Stimulated activated CD8-positive, alpha-beta memory T cell treated with anti-CD3 and anti-CD28 coated beads, Interleukin-4, amount 100 ng/mL, for 1 hour (primary cell): ENCODE measurements at places on chromosomes 7 and 10.

- no peak for DNase-seq
Observed at GRCh38 chr10:82409671-82410070, 534.7 kb downstream of the NRG3 start.

GRCh38 chr7:28418966-28419365 is 6.6 kb downstream of the CREB5 start:
- DNase-seq = no peak

DNA sequence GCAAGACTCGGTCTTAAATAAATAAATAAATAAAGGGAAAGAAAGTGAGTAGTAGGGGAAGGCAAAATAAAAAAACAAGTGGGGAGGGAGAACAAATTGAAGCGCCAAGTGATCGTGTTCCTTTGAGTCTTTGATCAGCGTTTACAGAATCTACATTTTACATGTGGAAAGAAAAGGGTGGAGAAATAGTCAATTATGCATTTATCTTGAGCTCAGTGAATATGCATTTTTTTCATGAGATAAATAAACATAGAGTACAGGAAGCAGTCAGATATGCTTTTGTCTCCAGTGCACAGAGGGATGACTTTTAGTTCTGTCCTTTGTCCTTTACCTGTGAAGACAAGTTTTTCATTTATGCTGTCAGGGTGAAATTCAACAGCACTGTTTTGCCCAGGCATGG is 6.1 kb upstream of the GUSB start:
- no peak for DNase-seq

DNA sequence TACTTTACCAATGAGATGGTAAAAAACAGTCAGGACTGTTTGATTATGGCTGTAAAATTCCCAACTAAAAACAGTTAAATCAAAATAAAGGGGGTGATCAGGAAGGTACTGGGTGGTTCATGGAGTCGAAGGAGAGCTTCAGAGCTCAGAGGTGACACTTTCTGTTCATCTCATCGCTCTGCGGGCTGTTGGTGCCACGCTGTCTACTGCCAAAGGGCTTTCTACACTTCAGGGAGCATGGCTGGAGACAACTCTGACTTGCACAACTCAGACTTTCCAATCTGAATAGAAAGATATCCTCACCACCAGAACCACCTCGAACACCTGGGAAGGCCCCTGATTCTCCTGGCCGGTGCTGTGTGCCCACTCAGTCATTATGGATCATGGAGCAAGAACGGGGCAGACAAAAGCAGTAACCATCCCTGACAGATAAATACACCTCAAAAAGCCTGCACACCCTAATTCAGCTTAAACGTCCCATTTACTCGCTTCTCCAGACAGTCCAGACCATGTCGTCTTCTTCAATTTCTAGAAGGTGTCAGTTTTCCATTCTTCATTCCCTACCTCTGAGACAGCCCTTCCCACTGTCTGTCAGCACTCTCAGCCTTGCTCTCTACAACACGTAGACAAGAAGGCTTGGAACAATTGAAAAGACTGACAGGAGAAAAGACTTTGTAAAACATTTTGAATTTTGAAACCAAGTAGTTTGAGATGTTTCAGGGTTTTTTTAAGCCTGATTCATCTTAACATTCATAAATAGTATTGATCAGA is 348.7 kb upstream of the NFE2L3 start:
- no peak for DNase-seq

DNA sequence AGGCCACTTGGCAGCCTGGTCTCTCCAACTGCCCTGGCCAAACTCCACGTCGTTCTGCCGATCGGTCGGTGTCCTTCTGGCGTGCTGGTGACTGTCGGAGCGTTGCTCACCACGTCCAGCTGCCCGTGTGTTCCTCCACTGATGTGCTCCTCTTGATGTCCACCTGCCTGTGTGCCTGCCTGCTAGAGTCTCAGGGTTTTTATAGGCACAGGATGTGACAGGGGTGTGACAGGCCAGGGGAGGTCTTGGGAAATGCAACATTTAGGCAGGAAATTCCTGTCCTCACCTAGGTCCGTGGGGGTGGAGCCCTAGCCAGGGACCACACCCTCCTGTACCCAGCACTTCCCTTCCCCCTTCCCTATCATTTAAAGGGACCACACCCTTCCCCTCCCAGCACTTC is 25.2 kb upstream of the CFAP46 start:
- DNase-seq = no peak

GRCh38 chr7:151017953-151018420 is 6.3 kb downstream of the ATG9B start:
- peak; percentile 62 for DNase-seq

- no peak for DNase-seq
Observed at GRCh38 chr7:134044682-134045081, 82.5 kb upstream of the LRGUK start.

- no peak for DNase-seq
Observed at GRCh38 chr10:130141878-130142277, 5.7 kb downstream of the GLRX3 start.

GRCh38 chr10:105986912-105987635 is 1177.4 kb downstream of the SORCS1 start:
- DNase-seq = no peak

DNA sequence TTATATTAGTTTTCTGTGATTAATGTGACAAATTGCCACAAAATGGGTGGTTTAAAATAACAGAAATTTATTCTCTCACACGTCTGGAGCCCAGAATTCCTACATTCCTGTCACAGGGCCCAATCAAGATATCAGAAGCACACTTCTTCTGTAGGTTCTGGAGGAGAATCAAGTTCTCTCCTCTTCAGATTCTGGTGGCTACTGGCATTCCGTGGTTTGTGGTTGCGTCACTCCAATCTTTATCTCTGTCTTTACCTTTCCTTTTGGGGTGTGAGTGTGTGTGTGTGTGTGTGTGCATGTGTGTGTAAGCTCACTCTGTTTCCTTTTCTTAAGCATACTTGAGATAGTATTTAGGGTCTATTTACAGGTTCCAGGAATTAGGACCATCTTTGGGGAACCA is 115.5 kb upstream of the DKK1 start:
- no peak for DNase-seq

GRCh38 chr10:59852670-59853069 is 53.7 kb downstream of the CCDC6 start:
- DNase-seq = no peak

DNA sequence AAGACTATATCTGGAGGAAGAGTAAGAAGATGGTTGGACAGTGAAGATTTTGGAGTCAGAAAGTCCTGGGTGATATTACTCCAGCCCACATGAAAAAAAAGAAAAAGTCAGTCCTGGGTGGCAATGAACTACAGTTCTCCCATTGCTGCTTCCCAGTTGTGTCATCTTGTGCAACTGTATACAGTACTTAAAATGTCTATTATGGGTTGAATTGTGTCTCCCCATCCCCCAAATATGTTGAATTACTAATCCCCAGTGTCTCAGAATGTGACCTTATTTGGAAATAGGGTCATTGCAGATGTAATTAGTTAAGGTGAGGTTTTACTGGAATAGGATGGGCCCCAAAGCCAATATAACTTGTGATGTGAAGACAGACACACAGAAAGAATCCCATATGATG is 15.6 kb downstream of the SEC23IP start:
- DNase-seq = no peak

DNA sequence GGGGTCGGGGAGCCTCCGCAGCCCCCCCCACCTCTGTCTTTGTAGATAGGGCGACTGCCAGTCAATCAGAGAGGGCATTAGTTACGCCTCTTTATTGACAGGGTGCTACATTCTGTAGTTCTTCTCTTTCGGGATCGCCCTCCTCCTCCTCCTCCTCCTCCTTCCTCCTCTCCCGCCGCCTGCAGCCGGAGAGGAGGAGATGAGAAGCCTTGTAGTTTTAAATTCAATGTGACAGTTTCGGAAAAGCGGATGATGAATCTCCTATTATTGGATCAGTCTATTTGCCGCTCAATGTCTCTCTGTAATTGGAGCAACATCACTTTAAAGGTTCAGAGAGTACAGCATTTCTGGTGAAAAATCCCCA is 587 bp upstream of the UNCX start:
- DNase-seq = no peak

DNA sequence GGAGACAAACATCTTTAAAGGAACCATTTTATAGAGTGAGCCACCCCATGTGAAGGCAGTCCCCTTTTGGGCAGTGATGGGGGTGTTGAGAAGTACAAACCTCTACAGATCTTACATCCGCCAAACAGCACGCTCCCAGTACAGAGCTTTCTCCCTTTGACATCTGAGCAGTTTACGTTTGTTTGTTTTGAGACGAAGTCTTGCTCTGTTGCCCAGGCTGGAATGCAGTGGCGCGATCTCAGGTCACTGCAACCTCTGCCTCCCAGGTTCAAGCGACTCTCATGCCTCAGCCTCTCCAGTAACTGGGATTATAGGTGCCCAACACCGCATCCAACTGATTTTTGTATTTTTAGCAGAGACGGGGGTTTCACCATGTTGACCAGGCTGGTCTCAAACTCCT is 128.9 kb downstream of the CCDC3 start:
- no peak for DNase-seq

GRCh38 chr7:155992538-155992937 is 180.3 kb upstream of the SHH start:
- DNase-seq = no peak

GRCh38 chr7:117480978-117481377 is 1.2 kb downstream of the CFTR start:
- no peak for DNase-seq

GRCh38 chr10:68185085-68185484 is 46.8 kb downstream of the ATOH7 start:
- no peak for DNase-seq

- DNase-seq = no peak
Observed at GRCh38 chr10:92239600-92240288, 51.1 kb downstream of the CPEB3 start.

- no peak for DNase-seq
Observed at GRCh38 chr10:105769248-105770184, 1128.4 kb downstream of the SORCS3 start.

DNA sequence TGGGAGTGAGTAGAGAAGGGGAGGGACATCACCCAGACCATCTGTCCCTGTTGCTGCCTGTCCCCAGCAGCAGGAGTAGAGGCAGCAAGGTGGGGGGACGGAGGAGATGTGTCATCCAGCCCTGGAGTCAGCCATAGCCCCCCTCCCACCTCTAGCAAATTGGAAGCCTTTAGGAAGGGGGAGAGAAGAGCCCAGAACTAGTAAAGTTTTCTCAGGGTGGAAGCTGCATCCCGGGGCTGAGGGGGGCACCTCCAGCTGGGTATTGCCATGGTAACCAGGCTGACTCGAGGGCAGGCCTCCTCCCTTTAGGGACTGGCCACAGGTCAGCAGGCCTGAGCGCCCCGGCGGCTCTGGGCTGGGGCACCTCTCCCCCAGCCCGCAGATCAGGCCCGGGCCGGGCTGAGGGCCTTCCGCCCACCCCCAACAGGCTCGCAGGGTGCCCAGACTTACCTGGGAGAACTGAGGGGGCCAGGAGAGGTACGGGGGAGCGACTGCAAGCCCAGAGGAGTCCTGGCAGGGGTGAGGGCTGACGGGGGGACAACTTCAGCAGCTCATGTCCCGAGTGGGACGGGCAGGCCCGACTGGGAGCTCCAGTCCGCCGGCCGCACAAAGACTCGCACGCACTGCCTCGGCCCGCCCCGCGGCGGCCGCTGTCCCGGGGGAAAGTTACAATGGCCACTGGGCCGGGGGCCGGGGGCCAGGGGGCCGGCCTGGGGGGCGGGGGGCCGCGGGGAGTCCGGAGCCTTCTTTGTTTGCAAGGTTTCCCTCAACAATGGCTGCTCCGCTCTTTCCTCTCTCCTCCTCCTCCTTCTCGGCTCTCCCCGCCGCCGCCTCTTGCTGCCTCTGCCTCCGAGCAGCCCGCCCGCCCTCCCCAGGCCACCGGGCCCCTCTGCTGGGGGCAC is 6.0 kb downstream of the LDB1 start:
- DNase-seq = no peak

GRCh38 chr10:123896246-123896927 is 4.8 kb upstream of the CPXM2 start:
- DNase-seq = no peak

DNA sequence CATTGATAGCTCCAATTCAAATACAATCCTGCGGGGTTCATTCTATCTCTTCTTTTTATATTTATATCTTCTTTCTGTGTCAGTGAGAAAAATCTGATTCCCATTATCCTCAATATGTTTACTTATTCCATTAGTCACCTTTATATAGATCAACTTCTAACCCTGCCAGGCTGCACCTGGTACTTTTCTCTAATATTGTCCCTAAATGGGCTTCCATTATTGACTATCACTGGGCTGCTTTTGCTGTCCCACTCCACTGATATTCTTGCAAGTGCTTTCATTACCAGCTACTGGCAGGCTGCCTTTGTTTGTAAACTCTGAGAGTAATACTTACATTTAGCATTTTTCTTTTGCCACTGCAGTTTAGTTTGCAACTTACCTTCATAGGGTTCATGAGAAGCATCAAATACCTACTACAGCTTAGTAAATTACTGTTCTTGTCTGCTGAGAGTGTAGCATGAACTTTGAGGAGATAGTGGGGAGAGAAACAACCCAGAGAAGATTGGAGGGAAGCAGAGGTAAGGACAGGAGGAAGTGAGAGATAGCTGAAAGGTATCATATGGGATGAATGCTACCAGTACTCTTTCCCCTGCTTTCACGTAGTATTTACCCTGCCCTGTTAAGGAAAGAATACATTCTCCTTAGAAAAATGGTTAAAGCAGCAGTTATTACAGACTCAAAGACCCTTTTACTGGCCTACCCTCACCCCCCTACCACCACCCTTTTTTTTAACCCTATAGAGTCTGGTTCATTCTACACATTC is 119.1 kb downstream of the PHTF2 start:
- no peak for DNase-seq

DNA sequence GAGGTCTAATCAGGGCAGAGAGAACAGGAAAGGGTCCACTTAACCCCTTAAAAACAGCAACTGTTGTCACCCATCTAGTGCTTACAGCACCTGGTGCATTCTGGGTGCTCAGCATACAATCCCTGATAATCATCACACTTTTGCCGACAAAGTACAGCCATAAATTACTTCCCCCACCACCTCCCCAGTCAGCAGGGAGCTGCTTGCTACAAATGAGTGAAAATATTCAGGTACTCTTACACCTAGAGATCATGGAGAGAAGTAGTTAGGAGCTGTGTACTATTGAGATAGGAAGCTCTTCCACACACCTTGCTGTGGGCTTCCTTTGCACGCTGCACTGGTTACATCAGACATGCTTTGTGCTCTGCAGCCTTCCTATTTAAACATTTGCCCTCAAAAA is 723.5 kb upstream of the GALNT17 start:
- no peak for DNase-seq

GRCh38 chr10:49562893-49563292 is 24.0 kb upstream of the ERCC6 start:
- DNase-seq = no peak

GRCh38 chr10:84599254-84599653 is 270.9 kb downstream of the CCSER2 start:
- no peak for DNase-seq

GRCh38 chr7:41567731-41568114 is 135.2 kb downstream of the INHBA start:
- no peak for DNase-seq

DNA sequence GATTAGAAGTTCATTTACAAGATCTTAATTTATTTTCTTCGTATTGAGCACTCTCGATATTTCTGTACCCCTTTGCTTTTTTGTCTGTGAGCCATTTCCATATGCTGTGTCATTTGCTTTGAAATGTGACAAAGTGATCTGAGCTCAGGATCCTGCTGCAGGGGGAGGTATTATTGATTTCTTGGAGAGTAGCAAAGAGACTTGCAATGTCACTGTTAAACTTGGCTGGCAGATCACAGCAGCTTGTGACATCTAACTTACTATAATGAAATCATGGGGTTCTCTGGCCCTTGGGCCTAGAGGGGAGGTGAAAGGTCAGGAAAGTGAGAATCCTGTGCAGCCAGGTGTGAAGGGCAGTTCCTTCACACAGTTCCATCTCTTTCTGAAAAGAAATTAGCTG is 923.4 kb downstream of the REEP3 start:
- no peak for DNase-seq

- no peak for DNase-seq
Observed at GRCh38 chr7:90625562-90625961, 29.4 kb downstream of the CDK14 start.
